B cell (primary cell): ENCODE measurements at places on chromosomes 6 and 20. TPM values are rescaled to one million over a fixed set of nuclear protein-coding genes. Genes with fewer than 3 reads are reported as not detected.
A peak's percentile ranks its signal among the peaks of the same experiment; 100 is the strongest.

HECA gene
- total RNA-seq, result 50.4 and 53.0 TPM in 2 replicates

PLCB4 gene
- total RNA-seq, result not detected in 2 replicates

B3GAT2 gene
- not detected in 2 replicates for total RNA-seq

ANKEF1 gene
- total RNA-seq, result 2.7 and 3.0 TPM in 2 replicates

DDO gene
- not detected in 2 replicates for total RNA-seq

HLA-DOA gene
- total RNA-seq, result 209 TPM in 2 replicates

TFAP2D gene
- total RNA-seq, result not detected in 2 replicates

PRPH2 gene
- 0.10 and 0.15 TPM in 2 replicates for total RNA-seq

COX4I2 gene
- not detected in 2 replicates for total RNA-seq

GRCh38 chr20:38243709-38244020, 16.9 kb downstream of the KIAA1755 start:
- DNase-seq, result no peak

DNA sequence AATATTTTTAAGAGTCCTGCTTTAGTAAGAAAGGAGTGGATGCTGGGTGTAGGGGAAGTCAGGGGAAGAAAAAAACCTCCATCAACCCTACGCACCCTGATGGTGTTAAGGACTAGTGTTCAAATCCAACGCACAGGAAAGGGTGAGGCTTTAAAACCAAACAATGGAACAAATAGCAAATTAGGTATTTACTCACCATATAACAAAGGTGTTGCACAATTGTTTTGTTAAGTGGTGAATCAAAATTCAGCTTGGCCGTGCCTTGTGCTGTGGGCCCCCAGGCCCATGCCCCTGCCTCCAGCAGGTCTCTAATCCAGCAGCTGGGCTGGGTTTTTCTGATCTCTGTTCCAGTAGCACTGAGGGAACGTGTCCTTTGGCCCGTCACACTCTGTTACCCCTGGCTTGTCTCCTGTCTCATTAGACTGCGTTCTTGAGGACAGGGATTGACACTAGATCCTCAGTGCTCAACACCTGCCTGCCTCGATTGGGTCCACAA, 11.8 kb downstream of the FAM83D start:
- DNase-seq, result no peak

GRCh38 chr20:63955281-63955826, 862 bp downstream of the UCKL1 start:
- no peak for DNase-seq

DNA sequence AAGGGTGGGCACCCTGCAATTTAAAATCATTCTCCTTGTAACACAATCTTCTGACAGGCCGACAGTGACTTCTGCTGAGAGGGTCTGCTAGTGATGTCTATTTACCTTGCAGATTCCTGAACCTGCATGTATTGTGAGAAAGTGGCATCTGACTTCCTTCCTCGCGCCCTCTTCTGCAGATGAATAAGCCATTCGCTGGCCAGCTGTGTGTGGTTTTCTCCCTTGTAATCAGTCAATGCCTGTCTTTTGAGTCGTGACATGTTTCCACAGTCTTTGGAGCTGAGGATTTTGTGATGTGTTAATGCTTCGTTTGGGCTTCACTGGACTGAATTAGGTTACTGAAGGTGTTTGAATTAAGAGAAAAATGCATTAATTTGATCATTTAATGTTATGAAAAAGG, 125.3 kb downstream of the GRM1 start:
- DNase-seq, result no peak

DNA sequence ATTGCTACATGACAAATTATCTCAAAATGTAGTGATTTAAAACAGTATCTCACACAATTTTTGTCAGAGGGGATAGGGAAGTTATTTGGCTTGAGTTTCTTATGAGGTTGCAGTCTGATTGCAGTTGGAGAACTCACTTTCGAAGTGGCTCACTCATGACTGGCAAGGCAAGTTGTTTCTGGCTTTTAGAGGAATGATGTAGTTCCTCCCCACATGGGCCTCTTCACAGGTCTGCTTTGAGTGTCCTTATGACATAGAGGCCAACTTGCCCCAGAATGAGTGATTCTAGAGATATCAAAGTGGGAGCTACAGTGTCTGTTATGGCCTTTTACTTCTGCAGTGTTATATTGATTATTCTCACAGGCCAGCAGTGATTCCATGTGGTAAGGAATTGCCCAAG, 6.1 kb downstream of the DOP1A start:
- no peak for DNase-seq

- no peak for DNase-seq
Measured at GRCh38 chr20:2838847-2839671, 1.4 kb downstream of the PCED1A start.

GRCh38 chr6:2749969-2750600, 637 bp downstream of the MYLK4 start:
- DNase-seq, result peak; percentile 78

DNA sequence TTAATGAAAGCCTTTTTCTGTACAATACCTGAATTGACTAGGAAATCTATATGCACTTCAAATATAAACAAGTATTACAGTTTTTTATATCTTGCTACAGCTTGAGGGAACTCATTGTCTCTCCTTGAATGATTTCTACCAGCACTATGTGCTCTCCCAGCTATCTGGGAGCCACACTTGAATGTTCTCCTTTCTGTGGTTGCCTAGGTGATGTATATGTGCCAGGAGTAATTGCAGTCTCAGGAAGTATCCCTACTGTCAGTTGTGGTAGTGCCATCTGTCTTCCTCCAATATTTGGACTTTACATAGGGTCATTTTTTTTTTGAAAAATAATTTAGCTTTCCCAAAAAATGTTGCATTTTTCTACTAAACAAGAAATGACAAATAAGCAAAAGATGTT, 288.0 kb upstream of the PLCB4 start:
- DNase-seq, result no peak

GRCh38 chr6:20441921-20442320, 40.2 kb downstream of the E2F3 start:
- no peak for DNase-seq

GRCh38 chr6:91824331-91824730, 1237.5 kb upstream of the MAP3K7 start:
- DNase-seq, result no peak

GRCh38 chr20:58752565-58752964, 60.0 kb downstream of the NPEPL1 start:
- DNase-seq, result no peak

- DNase-seq, result peak; percentile 84
Measured at GRCh38 chr6:150417899-150418826, 49.4 kb downstream of the IYD start.

GRCh38 chr6:149988550-149989346, 25.0 kb downstream of the ULBP1 start:
- peak; percentile 43 for DNase-seq

GRCh38 chr6:20432692-20433091, 31.0 kb downstream of the E2F3 start:
- DNase-seq, result no peak

- no peak for DNase-seq
Measured at GRCh38 chr6:155504848-155505607, 49.4 kb upstream of the NOX3 start.

GRCh38 chr6:126170978-126171382, 168.9 kb upstream of the CENPW start:
- peak; percentile 39 for DNase-seq

GRCh38 chr6:38542031-38542430, 97.7 kb downstream of the BTBD9 start:
- DNase-seq, result no peak

DNA sequence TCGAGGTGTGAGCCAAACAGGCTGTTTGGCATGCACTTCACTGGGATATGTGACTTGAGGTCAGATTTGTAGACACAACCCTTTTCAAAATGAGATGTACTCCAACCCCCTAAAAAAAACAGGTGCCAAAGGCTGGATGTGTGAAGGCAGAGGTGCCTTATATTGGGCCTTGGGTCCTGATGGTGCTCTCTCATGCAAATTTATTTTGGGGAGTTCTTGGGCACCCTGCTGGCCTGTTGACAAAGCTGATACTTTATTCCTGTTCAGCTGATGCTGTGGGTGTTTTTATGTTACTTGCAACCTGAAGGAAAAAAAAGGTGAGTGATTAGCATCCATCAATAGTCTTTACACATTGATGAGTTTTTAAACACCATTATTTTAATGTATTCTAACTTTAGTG, 121.5 kb downstream of the DNAH8 start:
- no peak for DNase-seq

GRCh38 chr20:47956268-47956995, 171.2 kb upstream of the SULF2 start:
- no peak for DNase-seq

- no peak for DNase-seq
Measured at GRCh38 chr6:121998631-121999030, 400.8 kb upstream of the HSF2 start.

DNA sequence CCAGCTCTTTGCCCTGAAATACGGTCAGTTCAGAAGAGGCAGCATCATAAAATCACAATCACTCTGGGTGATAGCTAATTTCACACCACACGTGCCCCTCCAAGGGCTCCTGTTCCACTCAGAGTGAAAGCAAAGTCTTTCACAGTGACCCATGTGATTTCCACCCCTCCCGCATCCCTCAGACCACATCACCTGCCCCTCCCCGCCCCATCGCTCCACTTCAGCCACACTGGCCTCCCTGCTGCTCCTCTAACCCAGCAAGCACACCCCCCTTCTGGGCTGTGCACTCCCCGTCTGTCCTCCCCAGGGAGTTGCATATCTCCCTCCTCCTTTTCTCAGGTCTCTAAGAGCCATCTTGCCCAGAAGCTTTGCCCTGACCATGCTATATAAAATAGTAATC, 74.5 kb downstream of the PSMG4 start:
- no peak for DNase-seq

DNA sequence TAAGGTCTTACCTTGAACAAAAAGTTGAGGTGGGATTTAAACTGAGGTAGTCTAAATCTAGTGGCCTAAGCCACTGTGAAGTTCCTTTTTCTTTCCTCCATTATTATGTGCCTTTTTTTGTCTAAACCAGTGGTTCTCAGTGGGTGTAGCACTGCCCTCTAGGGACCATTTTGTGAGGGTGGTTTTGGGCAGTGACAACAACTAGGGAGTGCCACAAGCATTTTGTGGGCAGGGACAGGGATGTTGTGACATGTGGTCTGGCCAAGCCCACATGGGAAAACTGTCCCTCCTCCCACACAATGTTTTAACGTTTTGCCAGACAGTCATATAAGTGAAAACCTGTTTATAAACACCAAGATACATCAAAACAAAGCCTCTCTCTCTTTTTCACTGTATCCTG, 899.4 kb upstream of the FLRT3 start:
- DNase-seq, result peak; percentile 43

- peak; percentile 33 for DNase-seq
Measured at GRCh38 chr20:37777012-37777950, 83.5 kb downstream of the CTNNBL1 start.

DNA sequence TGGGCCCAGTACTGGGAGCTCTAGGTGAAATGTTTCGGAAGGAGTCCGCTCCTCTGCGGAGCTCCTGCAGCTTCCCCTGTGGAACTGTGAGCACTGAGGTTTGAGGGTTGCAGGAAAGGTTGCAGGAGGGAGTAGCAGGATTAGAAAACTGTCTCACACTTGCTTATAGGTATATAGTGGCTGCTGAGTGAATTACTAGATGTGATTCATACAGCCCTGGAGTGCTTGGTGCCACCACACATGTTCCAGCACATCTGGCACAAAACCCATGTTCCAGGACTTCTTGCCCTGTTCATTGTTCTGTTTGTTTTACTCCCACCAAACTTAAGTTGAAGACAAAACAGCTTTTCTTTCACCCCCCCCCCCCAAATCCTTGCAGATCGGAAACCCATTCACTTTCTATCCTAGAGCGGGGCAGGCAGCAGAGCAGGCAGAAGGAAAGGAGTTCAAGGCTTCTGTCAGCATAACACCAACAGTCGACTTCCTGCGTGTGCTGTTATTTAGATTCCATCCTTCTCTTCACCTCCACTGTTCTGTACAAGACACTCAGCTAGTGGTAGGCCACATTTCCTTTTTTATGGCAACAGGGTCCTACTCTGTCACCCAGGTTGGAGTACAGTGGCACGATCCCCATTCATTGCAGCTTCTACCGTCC, 669 bp upstream of the PEX6 start:
- DNase-seq, result no peak

DNA sequence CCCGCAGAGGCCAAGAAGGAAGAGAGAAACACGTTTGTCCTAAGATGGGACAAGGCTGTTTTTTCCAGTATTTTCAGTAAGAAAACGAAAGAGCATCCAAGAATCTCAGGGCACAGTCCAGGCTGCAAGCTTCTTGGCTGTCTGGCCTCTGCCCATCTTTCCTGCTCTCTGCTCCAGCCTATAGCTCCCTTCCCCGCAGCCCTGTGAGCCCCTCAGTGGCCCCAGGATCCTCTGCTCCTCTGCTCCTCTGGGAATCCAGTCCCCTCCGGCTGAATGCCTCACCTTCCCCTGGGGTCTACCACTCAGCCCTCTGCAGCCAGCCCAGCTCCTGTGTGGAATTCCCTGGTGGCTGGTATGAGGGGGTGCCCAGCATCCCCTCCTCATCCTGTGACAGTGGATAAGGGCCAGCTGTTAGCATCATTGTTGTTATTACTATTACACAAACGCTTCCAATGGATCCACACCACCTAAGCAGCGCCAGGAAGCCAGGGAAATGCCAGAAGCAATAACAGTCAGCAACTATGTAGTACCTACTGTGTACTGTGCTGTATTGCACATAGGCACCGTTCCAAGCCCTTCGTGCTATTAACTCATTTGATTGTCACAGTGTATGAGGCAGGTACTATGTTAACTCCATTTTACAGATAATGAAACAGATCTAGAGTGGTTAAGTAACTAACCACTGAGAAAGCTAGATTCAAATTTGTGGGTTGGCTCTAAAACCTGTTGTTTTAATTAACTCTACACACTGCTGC, 60.3 kb upstream of the PTPN1 start:
- DNase-seq, result no peak
